ENCODE measurements at places on chromosomes 5 and 9.

DNA sequence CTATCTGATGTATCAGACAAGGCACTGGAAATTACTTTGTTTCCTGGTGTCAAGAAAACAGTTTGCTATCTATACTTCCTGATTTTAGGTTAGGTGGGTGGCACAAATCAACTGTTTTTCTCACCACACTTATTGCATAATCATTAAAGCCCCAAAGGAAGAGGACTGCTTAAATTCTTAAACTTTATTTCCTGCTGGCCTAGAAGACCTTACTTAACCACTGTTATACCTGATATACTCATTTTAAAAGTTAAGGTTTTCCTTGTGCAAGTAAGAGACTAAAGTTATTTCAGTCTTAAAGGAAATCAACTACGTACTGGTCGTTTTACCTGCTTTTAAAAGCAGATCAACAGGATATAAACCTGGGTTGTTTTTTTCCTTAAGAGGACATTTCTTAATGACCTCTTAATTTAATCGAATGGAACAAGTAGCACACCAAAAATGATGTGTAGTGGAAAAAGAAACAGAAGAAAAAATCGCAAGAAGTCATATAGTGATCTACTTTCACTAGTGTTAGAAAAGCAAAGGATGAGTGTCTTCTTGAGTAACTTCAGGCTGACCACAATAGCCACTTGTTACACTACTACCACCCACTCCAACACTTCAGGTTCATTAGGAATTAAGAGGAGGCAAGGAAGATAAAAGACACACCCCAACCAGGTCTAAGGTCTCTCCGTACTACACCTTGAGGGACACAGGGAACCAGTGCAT lies 974 bp downstream of the CLINT1 start:
- peaks cover 66% of the 10 kb centered on the region for H3K4me1 ChIP-seq
- H3K27ac ChIP-seq = peak overlapping the region; percentile 99
- H3K4me3 ChIP-seq = peak overlapping the region; percentile 89

- DNase-seq = no peak
- H3K36me3 ChIP-seq = no peaks in the 10 kb centered on the region
- H3K27ac ChIP-seq = no peak overlapping the region
- H3K27me3 ChIP-seq = peaks cover 14% of the 10 kb centered on the region
Observed at GRCh38 chr9:89839952-89840351, 235.1 kb downstream of the GADD45G start.

- H3K36me3 ChIP-seq = no peaks in the 10 kb centered on the region
- H3K27me3 ChIP-seq = peaks cover 14% of the 10 kb centered on the region
- H3K4me1 ChIP-seq = no peaks in the 10 kb centered on the region
- H3K4me3 ChIP-seq = no peak overlapping the region
- no peak overlapping the region for H3K27ac ChIP-seq
Observed at GRCh38 chr9:71592400-71592799, 175.9 kb downstream of the CEMIP2 start.

DNA sequence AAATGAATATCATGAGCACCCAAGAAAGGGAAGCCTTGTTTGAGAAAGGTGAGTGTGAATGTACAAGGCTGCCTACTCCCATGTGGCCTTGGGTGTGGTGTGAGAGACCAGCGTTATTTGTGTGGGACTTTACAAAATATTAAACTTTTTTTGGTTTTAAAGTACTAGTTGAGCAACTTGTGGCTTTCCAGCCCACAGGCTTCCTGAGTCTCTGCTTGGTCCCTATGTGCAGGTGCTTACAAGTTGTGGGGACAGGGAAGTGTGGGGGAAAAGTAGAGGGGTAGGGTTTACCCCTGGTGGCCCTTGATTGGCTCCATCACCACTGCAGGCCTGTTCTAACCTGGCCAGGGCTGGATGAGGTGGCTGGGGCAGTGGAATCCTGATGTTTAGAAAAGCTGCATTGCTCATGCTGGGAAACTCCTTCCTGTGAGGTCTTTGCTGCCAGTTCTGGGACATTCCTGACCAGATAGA lies 19.7 kb downstream of the PTTG1 start:
- H3K27ac ChIP-seq = peak overlapping the region; percentile 33
- no peak overlapping the region for H3K4me3 ChIP-seq
- H3K4me1 ChIP-seq = peaks cover 45% of the 10 kb centered on the region
- H3K27me3 ChIP-seq = no peaks in the 10 kb centered on the region

GRCh38 chr5:55151923-55152842 lies 7.8 kb upstream of the GPX8 start:
- no peak for DNase-seq
- H3K36me3 ChIP-seq = no peaks in the 10 kb centered on the region
- H3K27me3 ChIP-seq = peaks cover 61% of the 10 kb centered on the region
- peaks cover 5% of the 10 kb centered on the region for H3K4me1 ChIP-seq
- H3K4me3 ChIP-seq = no peak overlapping the region
- no peak overlapping the region for H3K27ac ChIP-seq
